ENCODE measurements at places on chromosomes 4 and X.
A peak's percentile ranks its signal among the peaks of the same experiment; 100 is the strongest.

DNA sequence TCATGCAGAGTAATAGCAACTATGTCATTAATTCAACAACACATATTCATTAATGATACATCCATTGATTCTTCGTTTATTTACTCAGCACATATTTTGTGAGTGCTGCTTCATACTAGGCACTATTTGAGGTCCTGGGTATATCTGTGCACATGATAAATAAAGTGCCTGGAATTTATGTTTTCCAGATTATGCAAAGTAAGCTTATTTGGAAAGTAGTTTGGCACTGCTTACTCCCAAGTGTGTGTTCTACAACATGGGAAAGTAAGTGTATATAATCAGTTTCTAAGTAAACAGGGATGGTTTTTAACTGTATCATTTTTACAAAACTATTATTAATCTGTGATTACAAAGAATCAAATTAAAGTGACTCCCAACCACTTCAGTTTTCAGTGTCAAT lies 16.8 kb upstream of the EPGN start:
- DNase-seq: no peak

DNA sequence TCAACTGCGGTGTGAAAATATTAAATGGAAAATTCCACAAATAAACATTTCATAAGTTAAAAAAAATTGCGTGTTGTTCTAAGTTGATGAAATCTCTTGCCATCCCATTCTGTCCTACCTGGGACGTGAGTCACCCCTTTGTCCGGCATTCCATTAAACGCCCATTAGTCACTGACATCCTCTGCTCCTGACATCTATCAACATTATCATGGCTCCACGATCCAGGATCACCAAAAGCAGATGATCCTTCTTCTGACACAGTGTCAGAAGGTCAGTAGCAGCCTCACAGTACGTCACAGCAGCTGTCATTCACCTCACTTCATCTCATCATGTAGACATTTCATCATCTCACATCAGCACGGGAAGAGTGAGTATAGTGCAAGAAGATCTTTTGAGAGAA lies 125.7 kb downstream of the ZNF827 start:
- no peak for DNase-seq

- DNase-seq: no peak
Observed at GRCh38 chr4:147480891-147481576, at the start of gene EDNRA. EDNRA (plus strand) TSS chr4:147481097; CDS start chr4:147485682, 4,585 bp downstream.

DNA sequence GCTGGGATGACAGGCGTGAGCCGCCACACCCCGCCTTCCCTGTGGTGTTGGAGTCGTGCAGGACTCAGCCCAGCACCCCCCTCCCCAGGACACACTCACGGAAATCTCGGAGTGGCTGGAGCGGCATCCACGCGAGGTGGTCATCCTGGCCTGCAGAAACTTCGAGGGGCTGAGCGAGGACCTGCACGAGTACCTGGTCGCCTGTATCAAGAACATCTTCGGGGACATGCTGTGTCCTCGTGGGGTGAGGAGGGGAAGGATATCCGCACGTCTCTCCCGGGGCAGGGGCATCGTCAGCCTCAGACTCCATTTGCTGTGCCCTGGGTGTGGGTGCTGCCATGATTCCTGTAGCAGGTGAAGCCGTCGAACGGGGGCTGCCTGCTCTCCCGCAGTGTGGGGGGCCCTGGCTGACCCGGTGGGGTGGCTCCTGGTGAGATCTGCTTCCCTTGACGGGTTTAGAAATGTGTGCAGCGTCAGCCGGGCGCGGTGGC lies 10.3 kb downstream of the PLCXD1 start:
- no peak for DNase-seq

DNA sequence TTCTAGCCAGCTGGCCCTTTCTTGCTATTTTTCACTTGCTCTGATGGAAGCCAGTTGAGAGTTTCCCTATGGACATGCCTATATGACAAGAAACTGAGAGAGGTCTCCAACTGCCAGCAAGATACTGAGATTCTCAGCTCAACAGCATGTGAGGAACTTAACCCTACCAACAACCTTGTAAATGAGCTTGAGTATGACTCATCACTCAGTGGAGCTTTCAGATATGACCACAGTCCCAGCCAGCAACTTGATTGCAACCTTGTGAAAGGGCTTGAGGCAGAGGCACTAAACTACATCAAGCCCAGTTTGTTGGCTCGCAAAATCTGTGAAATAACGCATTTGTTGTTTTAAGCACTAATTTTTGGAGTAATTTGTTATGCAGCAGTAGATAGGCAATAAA lies 175.8 kb downstream of the COMMD8 start:
- no peak for DNase-seq

DNA sequence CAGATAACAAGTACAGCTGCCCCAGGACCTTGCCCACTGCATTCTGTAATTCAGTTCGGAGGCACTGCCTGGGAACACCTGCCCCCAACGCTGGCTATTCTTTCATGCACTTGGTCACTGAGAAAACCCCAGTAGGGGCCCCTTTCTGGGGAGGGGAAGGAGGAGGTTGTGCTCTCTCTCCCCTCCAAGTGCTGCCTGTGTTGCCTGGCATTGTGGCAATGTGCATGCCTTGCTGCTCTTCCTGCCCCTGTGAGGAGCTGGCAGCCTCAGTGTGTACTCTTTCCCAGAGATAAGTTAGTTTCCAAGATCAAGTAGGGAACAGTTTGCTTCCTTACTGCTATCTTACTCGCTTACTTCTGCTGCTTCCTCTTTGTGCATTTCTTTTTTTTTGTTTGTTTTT lies 90.8 kb downstream of the AASDH start:
- DNase-seq: no peak

DNA sequence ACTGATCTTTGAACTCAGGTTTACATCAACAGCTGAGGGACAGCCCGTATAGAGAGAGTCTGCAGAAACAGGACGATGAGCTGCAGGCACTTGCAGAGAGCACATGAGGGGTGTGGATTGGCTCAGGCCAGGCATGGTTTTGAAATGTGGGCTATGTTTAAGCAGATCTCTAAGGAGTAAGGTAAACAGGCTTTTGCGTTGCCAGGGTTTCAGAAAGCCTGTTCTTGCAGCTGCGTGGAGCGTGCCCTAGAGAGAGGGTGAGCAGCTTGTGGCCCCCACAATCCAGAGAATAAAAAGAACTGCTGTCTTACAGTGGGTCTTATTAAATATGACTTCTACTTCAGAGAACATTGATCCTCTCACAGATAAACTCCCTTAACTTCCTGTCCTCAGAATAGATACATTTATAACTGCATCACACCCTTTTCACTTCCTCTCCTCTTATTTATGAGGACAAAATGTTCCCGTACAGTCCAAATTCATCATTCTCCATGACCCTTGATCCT lies 64.1 kb downstream of the TMA16 start:
- peak; percentile 6 for DNase-seq

GRCh38 chr4:53646795-53647194 lies 55.5 kb upstream of the LNX1 start:
- no peak for DNase-seq

DNA sequence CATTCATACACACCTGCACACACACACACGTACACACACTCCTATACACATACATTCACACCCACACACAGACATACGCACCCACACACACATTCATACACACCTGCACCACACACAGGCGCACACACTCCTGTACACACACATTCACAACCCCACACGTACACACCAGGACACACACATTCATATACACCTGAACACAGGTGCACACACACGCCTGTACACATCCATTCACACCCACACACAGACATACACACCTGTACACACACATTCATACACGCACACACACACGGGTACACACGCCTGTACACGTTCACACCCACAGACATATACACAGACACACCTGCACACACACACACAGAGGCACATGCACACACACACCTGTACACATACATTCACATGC lies 53.0 kb upstream of the PPP2R3B start:
- no peak for DNase-seq

GRCh38 chrX:87518504-87518903 lies 902 bp downstream of the KLHL4 start:
- DNase-seq: no peak

DNA sequence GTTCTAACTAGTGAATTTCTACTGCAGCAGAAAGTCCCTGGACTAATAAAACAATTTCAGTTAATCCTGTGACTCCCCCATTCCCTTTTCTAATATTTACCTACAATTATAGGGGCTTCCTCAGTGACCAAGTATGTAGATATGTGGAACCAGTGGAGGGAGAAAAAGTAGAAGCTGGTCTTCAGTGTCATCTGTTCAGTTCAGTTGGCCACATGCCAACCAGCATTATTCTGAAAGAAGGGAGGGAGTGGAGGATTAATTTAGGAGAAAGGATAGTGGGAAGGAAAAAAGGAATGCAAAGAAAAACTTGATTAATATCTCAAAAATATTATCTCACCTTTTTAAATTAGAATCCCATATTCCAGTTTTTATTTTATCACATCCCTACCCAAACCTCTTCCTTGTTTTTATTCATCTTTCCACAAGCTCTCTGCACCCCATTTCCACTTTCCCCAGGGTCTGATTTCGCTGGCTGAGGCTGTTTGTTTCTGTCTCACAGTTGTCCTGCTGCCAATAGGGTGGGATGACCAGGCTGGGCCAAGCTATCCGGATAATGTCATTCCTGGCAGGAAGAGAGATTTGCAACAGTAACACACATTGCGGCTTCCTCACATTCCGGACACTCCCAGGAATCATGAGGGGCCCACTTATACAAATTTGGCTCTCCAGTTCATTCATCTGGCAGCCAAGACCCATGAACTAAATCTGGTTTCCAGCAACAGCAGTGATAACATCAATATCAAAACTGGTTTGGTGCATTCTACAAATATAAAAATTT lies 24.6 kb upstream of the ANTXR2 start:
- DNase-seq: no peak

GRCh38 chr4:158295053-158295452 lies 84.8 kb downstream of the TMEM144 start:
- no peak for DNase-seq

DNA sequence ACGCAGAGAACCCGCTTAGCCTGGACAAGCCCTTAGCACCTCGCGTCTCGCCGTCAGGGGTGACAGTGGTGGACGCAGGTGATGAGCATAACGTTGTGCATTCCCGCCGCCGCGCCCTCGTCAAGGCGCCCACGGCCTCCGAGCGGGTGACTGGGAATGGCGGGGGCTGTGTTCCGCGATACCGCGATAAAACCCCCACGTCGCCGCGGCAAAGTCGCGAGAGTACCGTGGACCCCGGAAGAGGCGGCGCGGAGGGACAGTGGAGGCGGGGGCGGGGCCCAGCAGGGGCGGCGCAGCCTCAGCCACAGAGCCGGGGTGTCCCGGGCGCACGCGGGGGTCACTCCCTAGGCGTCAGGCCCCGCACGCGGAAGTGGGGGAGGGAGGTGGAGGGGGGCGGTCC lies 53.8 kb downstream of the ZFYVE28 start:
- peak; percentile 21 for DNase-seq

DNA sequence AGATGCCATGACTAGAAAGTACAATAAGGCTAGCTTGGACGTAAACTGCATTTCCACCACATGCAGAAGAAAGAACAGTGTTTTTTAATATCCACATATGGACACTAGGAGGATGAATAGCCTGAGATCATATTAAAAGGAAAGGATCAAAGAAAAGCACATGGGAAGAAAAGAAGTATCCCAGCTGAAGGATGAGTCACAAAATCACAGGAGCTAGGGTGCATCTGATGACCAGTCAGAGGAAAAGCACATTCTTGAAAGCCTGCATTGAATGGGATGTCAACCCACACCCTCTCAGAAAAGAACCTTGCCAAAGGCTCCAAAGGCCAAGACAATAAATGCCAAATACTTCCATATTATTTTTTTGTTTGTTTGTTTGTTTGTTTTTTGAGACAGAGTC lies 56.8 kb upstream of the PRDX4 start:
- DNase-seq: no peak

DNA sequence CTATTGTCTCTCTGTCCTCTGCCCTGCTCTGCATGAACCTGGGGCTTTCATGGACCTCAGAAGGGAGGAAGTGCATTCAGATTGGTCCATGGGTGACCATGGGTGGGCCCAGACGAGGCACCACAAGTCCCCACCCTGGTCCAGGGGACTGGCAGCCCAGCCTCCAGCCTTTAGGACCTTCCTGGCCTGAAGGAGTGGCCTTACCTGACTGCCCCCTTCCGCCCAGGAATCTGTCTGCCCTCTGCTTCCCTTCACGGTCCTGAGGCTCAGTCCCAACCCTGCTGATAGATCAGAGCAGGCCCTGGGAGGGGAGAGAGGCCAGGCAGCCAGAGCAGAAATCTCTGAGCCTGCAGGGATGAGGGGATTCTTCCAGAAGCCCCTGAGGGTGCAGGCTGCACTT lies 455.4 kb downstream of the PCDH18 start:
- no peak for DNase-seq

DNA sequence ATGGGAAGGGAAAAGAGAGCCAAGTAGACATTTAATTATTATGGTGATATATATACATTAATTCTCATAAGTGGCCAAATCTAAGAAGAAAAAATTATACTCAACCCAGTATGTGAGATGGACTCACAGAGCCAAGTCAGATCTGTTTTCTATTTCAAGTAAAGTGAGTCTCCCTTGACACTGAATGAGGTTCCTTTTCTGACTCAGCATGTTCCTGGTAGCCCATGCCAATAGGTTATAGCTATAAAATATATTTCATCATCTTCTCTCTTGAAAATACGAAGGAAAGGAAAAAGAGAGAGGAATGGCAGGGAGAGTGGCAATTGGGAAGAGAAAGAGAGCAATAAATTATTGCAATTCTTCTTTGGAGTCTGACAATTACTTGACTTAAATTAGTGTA lies 68.8 kb upstream of the GRIA2 start:
- DNase-seq: no peak

DNA sequence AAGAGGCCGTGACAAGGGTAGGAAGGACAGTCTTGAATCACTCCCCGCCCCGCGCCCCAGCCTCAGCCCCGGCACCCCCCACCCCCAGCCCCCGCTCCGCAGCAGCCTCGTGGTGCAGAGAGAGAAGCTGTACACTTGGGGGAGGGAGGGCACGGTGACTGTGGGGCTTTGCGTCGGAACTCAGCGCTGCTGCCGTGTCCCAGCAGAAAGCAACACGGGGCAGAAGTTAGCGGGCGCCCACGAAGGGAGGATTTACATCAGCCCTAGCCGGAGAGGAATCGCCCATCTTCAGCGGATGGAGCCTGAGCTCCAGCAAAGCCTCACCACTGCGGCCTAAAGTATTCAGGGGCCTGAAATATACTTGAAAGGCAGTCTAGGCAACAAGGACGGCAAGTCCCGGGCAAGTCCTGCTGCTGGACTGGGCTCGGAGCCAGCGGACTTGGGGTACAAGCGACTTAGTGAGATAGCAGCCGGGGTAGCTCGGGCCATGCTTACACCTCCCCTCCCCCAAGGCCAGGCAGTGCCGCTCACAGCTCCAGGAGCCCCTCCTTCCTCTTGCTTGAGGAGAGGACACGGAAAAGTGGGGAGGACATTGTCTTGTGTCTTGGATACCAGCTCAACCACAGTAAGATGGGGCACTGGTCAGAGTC lies 18.5 kb upstream of the OPN1LW start:
- no peak for DNase-seq

DNA sequence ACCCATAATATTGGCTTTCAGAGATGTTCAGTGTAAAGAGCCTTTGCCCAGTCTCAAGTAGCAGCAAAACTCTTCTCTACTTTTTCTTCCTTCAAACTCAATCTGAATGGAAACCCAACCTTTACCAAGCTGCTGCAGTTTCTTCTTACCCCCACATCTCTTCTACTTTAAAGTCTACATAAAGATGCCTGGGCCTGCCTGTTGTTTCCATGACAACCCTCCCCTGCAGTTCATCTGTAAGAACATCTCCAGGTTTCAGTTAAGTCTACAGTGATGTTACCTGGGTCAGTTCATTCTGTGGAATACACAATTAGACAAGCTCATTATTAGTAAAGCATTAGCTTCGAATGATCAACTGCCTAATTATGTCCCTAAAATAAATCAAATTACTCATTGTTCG lies 81.4 kb downstream of the SPANXN3 start:
- DNase-seq: no peak
